ENCODE measurements at places on chromosomes 12 and 14.

DNA sequence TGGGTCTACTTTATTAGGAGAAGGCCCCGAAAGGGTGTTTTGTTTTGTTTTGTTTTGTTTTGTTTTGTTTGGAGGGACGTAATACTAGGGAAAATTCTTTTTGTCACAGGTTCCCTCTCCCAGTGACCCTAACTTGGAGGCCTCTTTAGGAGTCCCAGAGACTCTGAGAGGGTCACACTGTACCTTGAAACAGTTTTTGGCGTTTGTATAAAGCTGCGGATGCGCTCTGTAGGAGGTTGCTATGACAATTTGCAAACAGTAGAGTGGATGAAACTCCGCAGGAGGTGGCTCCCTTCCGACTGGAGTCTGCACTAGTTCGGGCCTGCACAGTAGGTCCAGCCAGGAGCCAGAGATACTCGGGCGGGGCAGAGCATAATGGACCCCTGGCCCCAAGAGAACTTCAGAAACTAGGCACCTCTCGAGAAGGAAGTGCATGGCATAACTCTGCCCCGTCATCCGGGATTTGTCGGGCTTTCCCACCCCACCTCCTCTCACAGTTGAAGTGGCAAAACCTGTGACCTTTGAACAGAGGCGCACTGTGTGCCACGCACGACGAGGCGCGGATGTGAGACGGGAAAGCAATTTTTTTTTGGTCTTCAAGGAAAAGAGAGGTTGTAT lies 1.3 kb upstream of the DYRK2 start:
- DNase-seq: no peak

DNA sequence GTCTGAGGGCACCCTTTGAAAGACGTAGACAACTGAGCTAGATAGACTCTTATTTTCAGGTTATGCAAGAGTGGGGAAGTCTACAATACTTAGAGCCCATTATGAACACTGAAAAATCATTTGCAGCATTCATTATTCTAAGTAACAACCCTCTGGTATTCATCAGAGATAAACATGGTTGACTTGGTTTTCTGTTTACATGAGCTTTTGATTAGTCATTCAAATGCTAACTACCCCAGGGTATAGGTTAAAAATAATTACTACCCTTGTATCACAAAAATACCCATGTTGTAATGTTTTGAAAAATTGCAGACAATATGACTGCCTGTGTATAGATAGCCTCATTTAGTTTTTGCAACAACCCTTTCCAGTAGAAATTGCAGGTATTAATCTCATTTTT lies 78.5 kb downstream of the PPFIBP1 start:
- no peak for DNase-seq

GRCh38 chr12:96046543-96047228 lies 11.3 kb upstream of the LTA4H start:
- no peak for DNase-seq

DNA sequence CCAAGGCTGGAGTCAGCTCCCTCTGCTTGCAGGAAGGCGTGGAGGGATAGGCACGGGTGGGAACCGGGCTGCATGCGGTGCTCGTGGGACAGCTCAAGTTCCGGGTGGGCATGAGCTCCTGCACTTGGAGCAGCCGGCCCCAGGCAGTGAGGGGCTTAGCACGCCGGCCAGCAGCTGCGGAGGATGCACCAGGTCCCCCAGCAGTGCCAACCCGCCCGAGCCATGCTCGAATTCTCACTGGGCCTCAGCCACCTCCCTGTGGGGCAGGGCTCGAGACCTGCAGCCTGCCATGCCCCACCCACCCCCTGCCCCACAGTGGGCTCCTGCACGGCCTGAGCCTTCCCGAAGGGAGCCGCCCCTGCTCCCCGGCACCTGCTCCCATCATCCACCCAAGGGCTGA lies 1501.8 kb downstream of the AACS start:
- no peak for DNase-seq

DNA sequence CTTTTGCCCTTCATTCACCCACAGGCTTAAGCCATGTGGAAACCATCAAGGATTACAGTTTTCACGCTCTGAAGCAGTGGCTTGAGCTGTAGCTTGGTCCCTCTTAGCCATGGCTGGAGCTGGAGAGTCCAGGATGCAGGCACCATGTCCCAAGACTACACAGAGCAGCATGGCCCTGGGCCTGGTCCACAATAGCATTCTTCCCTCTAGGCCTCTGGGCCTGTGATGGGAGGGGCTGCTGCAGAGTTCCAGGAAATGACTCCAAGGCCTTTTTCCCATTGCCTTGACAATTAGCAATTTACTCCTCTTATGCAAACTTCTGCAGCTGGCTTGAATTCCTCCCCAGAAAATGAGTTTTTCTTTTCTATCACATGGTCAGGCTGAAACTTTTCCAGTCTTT lies 211.3 kb downstream of the RERGL start:
- DNase-seq: no peak

- no peak for DNase-seq
Measured at GRCh38 chr12:48907245-48907644, 18.0 kb downstream of the FKBP11 start.

All from GM12865 (cell line).